ENCODE measurements at places on chromosomes 11 and 22.

- DNase-seq = no peak
These were observed 229.7 kb downstream of the CEP164 start for GRCh38 chr11:117557361-117557760.

- no peak for DNase-seq
These were observed 10.2 kb downstream of the PAMR1 start for GRCh38 chr11:35515224-35515623.

- no peak for DNase-seq
These were observed 53.1 kb upstream of the GRK2 start for GRCh38 chr11:67213178-67213621.

GRCh38 chr11:61080986-61081590 is 21.2 kb upstream of the CD5 start:
- no peak for DNase-seq

- no peak for DNase-seq
These were observed 197.1 kb downstream of the HIPK3 start for GRCh38 chr11:33454264-33454663.

- no peak for DNase-seq
These were observed 53.1 kb downstream of the KIF18A start for GRCh38 chr11:28054821-28055220.

DNA sequence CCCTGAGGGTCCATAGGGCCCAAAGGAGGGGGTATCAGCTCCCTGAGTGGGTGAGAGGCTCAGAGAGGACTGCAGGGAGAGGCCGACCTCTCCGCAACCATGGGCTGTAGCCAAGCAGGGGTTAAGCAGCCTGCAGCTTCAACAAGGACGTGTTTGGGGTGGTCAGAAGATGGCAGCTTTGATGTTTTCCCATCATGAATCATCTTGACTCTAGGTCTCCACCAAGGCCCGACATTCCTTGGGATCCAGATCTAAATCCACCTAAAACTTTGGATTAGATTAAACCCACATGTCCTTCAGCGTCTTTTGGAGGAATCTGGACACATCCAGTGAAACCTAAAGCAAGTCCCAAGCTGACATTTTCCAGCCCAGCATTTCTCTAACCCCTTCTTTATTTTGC is 19.8 kb downstream of the FBLN1 start:
- DNase-seq = no peak

DNA sequence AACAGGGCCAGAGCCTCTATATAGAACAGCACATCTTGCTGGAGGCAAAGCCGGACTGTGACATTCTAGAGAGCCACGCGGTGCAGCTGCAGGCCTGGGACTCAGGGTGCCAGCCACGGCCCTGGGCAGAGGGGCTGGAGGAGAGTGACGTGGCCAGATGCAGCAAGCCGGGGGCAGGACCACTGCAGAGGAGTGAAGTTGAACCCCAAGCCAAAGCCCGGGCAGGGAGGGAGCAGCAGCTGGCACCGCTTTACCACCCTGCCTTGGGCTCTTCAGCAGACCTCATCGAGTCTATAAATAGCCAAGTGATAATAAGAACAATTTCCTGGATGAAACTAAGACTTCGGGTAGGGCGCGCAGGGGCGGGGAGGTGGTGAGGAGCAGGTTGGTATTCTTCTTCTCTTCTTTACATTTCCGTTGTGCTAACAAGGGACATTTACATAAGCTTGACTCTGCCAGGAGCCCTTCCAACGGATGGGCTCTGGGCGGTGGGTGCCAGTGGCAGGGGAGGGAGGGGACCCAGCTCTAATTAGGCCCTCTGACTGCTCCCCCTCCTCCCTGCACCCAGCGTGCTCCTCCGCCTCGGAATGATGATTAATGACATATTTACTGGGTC is 110.2 kb downstream of the ST3GAL4 start:
- DNase-seq = peak; percentile 92

DNA sequence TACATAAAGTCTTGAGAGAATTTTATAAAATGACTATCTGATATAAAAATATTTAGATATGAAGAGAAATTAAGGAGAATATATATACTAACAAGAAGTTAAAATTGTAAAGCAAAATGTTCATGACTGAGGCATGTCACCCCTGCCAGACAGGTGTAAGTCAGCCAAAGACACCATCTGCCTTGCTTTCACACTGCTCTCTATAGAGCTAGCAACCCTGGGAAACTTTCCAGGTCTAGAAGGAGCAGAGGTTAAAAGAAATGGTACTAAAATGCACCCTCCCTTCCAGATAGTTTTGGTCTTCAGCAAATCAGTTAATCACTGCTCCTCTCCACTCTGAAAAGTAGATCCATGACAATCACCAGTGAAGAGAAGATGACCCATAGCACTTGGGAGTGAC is 16.5 kb downstream of the PPP2R1B start:
- DNase-seq = no peak

DNA sequence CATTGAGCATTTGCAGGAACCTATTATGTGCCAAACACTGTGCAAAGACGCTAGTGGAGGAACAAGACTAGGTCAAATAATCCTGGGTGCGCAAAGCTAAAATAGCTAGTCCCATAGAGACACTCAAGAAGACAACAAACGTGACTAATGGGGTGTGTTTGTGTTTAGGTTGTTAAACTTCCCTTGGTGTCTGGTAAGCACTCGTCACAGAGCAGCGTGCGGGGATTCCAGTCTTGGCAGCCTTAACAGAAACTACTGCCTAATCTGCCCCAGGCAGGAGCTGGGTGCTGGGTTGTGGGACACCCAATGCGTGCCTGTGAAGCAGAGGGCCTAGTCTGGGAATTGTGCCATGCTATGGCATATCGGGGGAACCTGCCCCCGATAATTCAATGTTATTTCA is 10.8 kb upstream of the CALCB start:
- no peak for DNase-seq

Measured in A673 (cell line).